Stimulated activated CD8-positive, alpha-beta memory T cell treated with anti-CD3 and anti-CD28 coated beads, Interleukin-7, amount 100 ng/mL, for 1 hour (primary cell): ENCODE measurements at places on chromosomes 16 and 17.

DNA sequence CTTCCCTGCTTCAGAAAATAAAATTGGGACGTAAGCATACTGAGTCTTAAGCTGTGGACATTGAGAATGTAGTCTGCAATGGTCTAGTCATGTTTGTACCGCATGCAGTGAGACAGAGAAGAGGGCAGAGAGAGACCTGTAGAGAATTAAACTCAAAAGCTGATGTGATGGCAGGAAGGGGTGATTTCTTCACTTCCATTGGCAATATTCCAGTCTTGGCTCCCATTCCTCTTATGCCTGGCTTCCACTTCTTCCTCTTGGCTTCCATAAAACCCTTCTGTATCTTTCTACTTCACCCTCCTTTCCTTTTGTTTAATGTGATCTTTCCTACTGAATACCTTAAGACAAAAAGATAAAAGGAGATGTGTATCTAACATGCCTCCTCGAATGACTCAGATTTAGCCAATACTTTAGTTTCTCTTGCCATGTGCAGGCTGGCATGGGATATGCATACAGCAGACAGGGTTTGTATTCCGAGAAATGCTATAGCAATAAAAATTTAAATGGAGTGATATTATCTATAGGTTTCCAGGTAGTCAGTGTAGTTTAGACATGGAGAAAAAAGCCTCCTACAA lies 423.1 kb upstream of the DYNLRB2 start:
- DNase-seq: no peak

GRCh38 chr16:23222929-23223328 lies 40.4 kb downstream of the SCNN1G start:
- DNase-seq: no peak

DNA sequence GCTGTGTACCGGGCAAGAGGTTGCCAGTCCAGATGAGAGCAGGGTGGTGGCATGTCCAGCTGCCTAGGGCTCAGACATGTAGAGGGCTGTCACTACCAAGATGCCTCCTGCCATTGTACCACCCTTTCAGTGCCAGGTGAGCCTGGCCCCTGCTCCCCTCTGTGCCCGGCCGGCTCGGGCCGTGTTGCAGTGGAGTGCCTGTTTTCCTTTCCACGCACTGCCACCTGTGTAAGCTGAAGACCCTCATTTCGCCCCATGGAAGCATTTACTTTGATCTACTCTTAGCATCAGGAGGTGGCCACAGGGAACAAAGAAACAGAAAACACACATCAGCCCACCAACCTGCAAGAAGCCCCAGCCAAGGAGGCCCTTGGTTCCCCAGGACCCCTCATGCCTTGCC lies 4.6 kb upstream of the RBFOX3 start:
- DNase-seq: no peak

DNA sequence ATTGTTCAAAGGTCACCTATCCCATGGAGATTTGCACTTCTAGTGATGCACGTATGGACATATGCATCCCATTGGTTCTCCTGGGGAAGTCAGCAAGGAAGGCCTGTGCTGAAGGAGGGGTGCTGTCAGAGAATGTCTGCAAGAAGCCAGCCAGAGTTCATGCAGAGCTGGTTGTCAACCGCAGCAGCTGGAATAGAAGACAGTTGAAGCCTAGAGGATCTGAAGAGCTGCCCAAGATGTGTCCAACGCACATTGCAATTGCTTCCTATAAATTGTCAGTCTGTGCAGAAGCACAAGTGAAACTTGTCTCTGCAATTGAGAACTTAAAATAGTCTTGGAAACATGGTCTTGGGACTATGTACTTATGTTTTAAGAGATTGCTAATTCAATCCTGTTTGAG lies 82.1 kb upstream of the CNTNAP4 start:
- no peak for DNase-seq

DNA sequence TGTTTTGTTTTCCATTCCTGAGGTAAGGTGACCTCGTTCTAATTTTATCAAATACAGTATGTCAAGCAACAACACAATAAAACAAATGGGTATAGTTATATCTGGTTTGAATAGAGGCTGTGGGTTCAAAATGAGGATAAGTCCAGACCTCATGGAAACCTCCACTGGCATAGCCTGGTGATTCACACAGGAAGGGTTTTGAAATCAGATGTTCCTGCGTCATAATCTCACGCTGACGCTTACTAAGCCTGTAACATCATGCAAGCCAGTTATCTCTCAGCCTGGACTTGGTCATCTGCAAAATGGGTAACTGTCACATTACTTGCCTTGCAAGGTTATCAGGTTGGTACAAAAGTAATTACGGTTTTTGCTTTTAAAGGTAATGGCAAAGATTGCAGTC lies 1056.3 kb upstream of the EEF2KMT start:
- DNase-seq: no peak

DNA sequence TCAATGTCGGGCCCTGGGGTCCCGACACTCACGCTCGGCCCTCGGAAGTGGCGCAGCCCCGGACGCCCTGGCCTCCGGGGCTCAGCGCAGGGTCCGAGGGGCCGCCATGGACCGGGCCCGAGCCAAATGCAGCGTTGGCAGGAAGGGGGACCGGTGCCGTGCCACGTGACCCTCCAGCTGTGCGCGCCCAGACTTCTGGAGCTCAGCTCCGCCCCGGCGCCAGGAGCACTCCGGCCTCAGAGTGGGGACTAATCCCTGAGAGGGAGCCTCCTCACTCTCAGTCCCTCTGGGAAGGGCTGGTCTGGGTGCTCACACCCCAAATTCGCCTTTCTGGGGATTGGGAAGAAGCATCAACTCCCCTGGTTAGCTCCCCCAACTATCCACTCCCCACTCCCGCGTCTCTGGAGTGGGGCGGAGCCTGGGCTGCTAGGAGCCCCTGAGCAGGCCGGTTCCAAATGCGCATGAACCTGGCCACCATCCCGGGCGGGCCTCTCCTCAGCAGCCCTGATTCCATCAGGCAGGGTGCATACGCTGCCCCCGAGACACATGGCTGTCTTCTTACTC lies at the start of gene B3GNT9:
Gene B3GNT9 (minus strand): TSS at position 166 of the 564 bp plus-strand sequence. CDS start 513 bp downstream, outside the sequence.
- no peak for DNase-seq

DNA sequence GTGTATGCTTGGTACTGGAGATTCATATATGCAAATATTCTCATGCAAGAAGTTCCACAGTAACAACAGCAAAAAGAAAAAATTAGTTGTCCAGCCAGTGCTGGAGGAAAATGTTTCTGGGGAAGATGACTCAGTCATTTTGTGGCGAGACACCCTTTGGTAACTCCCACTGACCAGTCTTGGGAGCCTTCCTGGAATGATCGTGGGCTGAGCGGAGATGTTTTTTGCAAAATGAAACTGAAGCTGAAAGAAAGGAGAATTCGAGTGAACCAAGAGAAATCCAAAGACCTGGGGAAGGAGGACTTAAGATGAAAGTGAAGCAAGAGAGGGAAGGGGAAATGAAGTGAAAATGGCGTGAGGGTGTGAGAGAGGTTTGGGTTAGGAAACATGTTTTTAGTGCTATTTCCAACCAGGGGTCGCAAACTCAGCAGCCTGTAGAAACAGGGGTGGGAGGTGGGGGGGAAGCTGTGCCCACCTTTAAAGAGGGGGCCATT lies 5.2 kb downstream of the ITPRIPL2 start:
- DNase-seq: no peak

DNA sequence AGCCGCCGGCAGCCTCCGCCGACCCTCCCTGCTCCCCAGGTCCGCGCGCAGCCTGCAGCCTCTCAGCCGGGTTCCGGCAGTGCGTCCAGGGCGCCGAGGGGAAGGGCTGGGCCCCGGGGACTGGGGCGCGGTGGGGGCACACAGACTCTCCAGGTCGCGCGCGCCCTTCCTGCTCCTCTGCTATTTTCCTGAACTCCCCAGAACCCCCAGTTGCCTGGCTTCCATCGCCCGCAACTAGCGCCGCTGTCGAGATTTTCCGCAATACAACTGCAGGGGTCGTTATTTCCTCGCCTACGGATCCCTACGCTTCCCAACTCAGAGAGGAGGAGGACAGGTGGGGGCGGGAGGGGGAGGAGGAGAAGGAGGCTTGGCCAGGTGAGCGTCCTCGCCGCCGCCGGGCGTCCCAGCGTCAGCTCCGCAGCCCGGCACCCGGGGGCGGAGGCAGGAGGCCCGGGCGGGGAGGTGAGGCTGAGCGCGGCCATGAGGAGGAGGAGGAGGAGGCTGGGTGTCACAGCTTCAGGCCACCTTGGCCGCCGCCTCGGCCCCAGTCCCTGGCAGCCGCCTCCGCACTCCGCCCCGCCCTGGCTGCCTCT lies at the start of gene CA10:
Gene CA10 (minus strand): TSS at position 265 of the 593 bp plus-strand sequence.
- DNase-seq: no peak

DNA sequence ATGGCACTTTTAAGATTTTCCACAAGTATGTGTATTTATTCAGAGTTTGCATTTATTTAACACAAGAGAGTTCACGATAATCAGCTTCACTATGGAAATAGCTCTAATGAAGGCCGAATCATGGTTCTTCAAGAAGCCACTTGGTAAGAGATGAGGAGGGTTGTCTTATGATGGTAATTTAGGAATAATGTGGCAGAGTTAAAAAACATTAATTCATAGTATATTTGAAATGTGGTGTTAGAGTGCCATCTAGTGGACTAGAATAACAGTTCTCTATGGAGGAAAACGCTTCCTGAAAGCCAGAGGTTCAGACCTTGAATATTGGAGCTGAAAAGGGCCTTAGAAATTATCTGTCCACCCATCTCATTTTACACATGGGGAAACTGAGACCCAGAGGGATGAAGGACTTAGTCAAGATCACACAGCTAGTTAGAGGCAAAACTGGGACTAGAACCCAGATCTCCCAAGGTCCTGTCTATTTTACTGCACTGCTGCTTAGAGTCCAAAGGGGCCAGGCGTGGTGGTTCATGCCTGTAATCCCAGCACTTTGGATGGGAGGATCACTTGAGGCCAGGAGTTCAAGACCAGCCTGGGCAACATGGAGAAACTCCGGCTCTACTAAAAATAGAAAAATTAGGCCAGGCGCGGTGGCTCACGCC lies 33.8 kb upstream of the KPNB1 start:
- no peak for DNase-seq

- no peak for DNase-seq
These were observed 35.7 kb downstream of the CYTH1 start for GRCh38 chr17:78746263-78746948.

DNA sequence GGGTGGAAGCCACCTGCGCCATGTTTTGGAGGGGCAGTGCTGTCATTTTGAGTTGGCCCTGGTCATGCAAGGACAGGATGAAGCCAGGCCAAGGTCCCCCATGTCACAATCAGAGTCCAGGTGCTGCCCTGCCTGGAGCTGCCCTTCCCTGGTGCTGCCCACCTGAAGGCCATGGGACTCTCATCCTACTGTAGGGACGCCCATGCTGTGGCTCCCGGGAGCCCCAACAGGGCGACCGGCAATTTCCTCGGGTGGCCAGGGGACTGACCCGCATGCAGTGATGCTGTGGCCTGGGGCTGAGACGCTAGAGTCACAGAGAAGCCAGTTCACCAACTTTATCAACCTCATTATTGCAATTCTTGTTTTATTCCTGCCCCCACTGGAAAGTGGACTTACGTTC lies 8.0 kb downstream of the CCL17 start:
- DNase-seq: no peak

DNA sequence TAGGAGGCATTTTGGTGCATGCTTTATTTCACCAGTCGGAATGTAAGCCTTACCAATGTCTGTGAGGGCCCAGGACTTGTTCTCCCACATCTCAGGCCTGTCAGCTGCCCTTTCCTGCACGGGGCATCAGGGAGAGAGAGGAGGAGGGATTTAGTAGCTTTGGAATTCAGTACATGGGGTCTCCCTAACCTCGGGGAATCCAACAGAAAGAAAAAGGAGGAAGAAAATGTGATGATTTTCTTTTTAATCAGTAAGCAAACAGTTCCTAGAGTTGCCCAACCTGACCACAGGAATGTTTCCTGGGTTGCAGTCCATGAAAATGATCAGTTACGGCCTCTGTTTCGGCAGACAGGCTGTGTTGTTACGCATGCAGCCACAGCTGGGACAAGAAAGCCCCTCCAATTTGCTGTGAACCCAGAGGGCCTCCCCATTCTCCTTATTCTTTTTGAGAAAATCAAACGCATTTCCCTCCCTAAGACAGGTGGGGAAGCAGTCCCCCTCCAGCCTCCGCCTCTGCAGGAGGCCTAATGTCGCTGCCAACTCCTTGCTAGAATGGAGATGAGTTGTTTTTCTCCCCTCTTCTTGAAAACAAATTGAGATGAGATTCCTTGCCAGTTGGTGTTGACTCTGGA lies 53.1 kb upstream of the TANGO6 start:
- DNase-seq: no peak

- no peak for DNase-seq
These were observed 34.4 kb upstream of the ZNF750 start for GRCh38 chr17:82874011-82874835.

- no peak for DNase-seq
These were observed 900 bp downstream of the HAP1 start for GRCh38 chr17:41733348-41734138.

- no peak for DNase-seq
These were observed 364.8 kb downstream of the CA10 start for GRCh38 chr17:51793686-51794085.

GRCh38 chr16:89195521-89196171 lies 4.7 kb downstream of the SLC22A31 start:
- no peak for DNase-seq

DNA sequence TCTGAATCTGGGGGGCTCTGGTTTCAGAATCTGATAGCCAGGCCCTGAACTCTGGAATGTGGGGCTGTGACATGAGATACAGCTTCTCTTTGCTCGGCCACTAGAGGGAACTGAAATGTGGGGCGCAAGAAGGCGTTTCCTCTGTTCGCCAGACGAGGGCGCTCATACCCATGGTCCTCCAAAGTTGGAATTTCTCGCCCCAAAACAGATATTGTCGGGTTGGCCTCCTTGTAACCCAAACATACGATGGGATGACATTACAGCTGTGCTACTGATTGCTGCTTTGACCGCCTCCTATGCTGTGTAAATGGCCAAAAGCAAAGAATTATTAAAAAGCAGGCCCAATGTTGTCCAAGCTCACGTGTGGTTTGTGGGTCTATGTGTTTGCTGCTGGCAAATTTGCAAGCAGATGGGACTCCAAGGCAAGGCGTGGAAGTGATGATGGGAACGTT lies 13.1 kb upstream of the MSI2 start:
- DNase-seq: peak; percentile 62

GRCh38 chr17:48051706-48052486 lies 3.7 kb downstream of the NFE2L1 start:
- no peak for DNase-seq

GRCh38 chr16:90070440-90070839 lies 6.7 kb downstream of the PRDM7 start:
- DNase-seq: no peak

GRCh38 chr16:87486713-87487247 lies 6.0 kb downstream of the ZCCHC14 start:
- no peak for DNase-seq

GRCh38 chr17:44781551-44782325 lies 22.9 kb downstream of the ADAM11 start:
- no peak for DNase-seq

GRCh38 chr16:57994778-57995177 lies 5.7 kb downstream of the ZNF319 start:
- DNase-seq: no peak

- DNase-seq: no peak
These were observed 16.8 kb downstream of the NQO1 start for GRCh38 chr16:69709456-69710084.

GRCh38 chr17:4573669-4574068 lies 10.7 kb upstream of the SMTNL2 start:
- no peak for DNase-seq
